WERI-Rb-1 (cell line): ENCODE measurements at places on chromosomes 1 and 21.

DNA sequence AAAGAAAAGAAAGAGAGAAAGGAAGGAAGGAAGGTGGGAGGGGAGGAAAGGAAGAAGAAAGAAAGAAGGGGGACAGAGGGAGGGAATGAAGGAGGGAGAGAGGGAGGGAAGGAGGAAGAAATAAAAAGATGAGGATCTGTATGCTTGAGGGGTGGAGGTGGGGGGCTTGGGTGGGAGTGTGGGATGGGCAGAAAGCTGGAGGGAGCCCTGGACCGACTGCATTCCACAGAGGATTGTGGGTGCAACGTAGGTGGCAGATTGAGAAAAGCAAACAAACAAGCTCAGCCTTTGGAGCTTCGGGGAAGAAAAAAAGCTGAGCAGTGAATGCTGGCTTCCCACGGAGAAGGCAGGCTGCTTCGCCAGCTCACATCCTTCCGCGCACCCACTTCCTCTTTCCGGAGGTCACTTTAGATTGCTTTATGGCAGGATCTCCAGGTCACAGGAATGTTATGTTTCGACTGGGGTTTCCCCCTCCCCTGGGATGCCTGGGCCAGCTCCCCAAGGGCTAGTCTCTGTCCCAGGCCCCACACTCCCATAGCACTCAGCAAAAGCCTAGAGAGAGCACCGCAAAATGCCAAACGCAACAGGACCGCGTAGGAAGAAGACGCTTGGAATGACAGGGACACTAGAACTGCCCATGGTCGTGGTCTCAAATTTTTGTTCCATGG is 20.7 kb upstream of the LGALS8 start:
- no peak for DNase-seq

DNA sequence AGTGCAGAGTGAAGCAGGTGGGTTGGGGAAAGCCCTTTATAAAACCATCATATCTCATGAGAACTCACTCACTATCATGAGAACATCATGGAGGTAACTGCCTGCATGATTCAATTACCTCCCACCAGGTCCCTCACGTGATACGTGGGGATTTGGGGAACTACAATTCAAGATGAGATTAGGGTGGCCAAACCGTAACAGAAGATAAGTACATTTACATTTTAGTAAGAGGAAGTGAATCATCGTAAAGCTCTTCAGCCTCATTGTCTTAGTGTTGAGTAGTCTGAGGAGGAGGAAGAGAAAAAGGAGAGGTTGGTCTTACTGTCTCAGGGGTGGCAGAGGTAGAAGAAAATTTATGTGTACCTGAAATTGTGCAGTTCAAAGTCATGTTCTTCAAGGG is 1053.4 kb upstream of the ADGRL4 start:
- no peak for DNase-seq

GRCh38 chr1:65265651-65266351 is 43.5 kb upstream of the DNAJC6 start:
- DNase-seq, result peak; percentile 81

DNA sequence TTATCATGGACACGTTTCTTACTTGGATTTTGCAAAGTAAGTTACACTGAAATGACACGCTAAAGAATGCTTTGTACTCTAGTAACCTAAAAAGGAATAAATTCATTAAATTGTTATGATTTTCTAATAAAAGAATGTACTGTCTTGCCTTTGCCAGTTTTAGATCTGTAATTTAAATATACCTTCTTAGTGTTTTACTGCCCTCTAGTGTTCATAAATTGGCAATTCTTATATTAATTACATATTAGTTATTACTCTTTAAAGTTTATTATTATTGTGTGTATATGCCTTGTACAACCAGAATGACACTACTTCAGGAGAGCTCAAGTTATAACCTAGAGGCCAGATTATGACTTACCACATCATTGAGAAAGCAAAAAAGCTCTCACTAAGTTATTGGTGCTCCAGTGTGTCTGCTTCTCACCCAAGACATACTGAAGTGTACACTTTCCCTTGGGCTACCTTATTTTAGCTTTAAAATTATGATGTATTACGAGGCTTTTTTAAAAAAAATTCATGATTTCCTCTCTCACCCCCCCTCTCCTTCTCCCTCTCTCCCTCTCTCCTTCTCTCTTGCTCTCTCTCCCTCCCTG is 169.9 kb downstream of the HS2ST1 start:
- no peak for DNase-seq

DNA sequence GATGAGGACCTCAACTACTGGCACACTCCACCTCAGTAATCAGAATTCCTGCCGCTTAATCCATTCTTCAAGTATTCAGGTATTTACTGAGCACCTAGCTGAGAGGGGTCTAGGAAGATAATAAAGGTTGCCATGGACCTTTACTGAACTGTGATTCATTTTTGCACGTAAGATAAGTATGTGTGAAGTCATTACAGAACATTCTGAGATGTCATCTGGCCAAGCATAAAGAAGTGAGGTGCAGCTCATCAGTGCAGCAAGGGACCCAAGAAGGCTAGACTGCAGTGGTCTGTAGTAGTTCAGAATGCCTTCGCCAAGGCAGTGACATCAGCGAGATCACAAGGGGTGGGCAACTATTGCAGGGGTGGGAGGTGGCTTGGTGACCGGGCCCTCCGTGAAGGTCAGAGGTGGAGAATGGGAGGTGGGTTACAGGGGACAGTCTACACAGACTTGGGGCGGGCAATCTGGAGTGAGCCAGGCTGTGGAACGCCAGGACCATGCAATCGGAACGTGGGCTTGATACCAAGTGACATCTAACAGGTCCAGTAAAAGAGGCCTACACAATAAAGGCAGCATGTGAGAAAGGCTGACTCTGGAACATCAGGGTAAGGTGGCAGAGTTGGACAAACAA is 107.4 kb downstream of the SLC45A1 start:
- no peak for DNase-seq

DNA sequence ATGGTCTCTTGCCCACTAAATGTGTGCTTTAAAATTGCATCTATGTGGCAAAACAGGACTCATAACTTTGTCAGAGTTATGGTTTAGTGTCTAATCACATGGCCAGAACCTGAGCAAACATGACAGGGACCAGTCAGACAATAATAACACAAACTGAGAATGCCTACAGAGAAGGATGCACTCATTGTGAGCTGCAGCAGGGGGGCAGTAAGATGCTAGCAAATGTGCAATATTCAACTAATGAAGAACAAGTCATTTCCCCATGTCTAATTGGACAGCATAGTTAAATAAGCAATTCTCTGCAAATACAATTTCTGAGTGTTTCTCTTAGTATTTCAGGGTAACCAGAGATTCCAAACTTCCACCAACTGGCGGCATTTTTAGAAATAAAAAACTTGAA is 30.8 kb downstream of the SPAG17 start:
- DNase-seq, result peak; percentile 12

GRCh38 chr21:38721055-38721454 is 84.7 kb upstream of the ETS2 start:
- DNase-seq, result no peak

DNA sequence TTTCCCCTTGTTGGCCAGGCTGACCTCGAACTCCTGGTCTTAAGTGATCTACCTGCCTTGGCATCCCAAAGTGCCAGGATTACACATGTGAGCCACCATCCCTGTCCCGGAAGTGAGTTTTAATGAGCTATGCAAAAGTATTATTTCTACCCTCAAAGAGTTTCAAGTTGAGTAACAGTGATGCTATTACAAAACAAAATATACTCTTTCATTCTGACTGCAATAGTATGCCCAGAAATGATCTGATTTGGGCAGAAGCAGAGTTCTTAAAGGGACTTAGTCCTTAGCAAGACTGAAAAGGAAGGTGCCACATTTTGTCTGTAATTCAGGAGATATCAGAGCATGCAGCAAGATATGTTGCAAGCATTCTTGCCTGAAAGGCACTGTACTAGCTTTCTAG is 375.4 kb downstream of the NUF2 start:
- DNase-seq, result no peak

DNA sequence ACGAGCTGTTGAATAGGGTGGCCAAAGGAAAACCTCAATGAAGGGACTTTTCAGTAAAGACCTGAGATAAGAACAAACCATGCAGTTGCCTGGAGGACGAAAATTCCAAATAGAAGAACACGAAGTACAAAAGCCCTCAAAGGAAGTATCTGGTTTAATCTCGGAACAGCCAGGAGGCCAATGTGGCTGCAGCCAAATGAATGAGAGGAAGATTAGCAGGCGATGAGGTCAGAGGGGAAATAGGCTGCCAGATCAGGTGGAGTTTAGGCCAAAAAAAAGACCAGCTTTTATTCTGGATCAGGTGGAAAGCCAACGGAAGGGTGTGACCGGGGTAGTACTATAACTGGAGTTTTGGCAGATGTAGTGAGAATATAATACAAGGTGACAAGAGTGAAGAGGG is 43.7 kb downstream of the SRSF11 start:
- no peak for DNase-seq

GRCh38 chr1:243946946-243947345 is 96.9 kb upstream of the AKT3 start:
- peak; percentile 73 for DNase-seq

GRCh38 chr1:41662765-41663437 is 178.4 kb upstream of the EDN2 start:
- DNase-seq, result peak; percentile 82

GRCh38 chr21:32237021-32237420 is 41.8 kb downstream of the MIS18A start:
- DNase-seq, result no peak

GRCh38 chr1:40711465-40712404 is 20.2 kb downstream of the NFYC start:
- DNase-seq, result no peak

GRCh38 chr1:61445269-61445825 is 279.6 kb downstream of the TM2D1 start:
- no peak for DNase-seq

- peak; percentile 69 for DNase-seq
Measured at GRCh38 chr1:82000221-82000620, 199.5 kb downstream of the ADGRL2 start.

DNA sequence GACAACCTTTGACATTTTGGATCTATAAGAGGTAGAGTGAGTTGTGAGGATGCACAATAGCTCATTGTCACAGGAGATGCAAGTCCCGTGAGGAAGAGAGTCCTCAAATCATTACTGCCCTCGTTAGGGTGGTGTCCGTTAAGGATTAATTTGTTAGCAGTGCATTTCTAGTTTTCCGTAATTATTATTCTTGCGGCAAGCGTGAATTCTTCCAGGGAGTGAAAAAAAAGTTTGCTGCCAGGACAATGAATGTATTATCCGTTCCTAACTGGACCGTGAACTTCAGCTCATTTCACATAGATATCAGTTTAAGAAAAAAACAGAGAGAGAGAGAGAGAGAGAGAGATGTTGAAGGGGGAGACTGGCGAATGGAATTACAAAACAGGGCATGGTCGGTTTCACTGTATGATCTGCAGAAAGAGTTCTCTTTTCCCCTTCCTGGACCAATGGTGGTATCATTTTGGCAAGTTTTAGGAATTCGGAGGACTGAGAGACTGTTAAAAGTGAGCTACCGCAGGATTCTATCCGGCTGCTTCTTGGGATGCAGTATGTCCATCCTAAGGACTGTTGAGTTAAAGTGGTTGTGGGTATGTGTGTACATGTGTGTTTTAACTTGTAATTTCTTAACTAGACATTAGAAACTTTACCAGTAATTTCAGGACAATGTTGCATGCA is 216.0 kb upstream of the NFIA start:
- DNase-seq, result no peak

GRCh38 chr1:35860696-35861095 is 22.3 kb upstream of the AGO1 start:
- DNase-seq, result no peak

DNA sequence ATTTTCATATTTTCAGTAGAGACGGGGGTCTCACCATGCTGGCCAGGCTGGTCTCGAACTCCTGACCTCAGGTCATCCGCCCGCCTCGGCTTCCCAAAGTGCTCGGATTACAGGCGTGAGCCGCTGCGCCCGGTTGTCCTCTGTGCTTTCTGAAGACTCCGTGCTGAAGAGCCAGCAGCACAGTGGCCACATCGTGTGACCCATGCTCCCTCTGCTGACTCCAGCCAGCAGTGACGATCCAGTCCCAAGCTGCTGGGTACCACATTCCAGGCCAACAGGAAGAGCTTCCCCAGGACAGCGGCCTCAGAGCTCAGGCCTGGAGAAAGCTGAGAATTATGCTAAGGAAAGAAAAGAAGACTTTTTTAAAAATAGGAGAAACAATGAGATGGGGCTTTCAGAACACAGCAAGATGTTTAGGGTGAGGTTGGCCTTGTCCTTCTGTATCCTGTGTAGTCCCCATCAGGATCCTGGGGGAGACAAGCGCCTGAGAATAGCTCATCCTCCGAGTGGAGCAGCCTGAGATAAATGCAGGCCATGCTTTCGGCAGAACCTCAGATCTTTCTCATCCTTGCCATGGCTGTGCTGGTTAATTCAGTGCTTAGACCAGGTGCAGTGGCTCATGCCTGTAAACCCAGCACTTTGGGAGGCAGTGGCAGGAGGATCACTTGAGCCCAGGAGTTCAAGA is 207.1 kb downstream of the SLC35F3 start:
- peak; percentile 79 for DNase-seq

- DNase-seq, result no peak
Measured at GRCh38 chr1:10621906-10622305, 147.2 kb downstream of the PEX14 start.

DNA sequence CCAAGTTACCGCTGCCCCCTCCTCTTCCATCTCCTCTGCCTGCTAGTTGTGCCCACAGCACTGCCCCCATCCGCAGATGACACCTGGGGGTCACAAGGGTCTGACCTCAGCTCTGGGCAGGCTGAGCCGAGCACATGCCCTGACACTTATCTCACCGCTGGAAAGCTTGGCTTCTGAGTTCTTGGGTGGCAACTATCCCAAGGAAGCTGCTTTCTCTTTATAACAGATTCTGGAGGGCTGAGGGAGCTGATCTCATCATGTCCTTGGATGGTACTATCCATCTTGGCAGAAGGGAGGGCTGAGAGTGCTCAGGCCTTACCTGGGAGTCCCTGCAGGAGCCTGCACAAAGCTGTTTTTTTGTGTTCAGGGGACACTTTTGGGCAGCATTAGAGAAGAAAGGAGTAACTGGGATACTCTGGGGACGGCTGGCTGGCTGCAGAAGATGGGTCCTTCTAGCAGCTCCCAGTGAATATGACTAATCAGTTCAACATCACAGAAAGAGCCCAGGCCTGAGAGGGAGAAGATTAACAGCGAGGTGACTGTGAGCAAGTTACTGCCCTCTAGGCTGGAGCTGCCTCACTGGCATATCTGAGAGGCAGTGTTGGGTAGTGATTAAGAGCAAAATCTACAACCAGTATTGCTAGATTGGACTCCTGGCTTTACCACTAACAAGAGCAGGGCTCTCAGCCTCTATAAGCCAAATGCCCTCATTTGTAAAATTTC is 71.6 kb downstream of the PLXNA2 start:
- DNase-seq, result peak; percentile 65

GRCh38 chr1:119743308-119743707 is 25.4 kb downstream of the HMGCS2 start:
- DNase-seq, result no peak

GRCh38 chr1:155872527-155872926 is 13.2 kb downstream of the SYT11 start:
- no peak for DNase-seq
